Natural killer cell (primary cell): ENCODE measurements at places on chromosomes 12 and 14. TPM values are rescaled to one million over a fixed set of nuclear protein-coding genes. Genes with fewer than 3 reads are reported as not detected.
A peak's percentile ranks its signal among the peaks of the same experiment; 100 is the strongest.

- H3K4me1 ChIP-seq = peaks cover 75% of the 10 kb centered on the region
- H3K4me3 ChIP-seq = peak overlapping the region; percentile 92
- no peaks in the 10 kb centered on the region for H3K27me3 ChIP-seq
- peak overlapping the region; percentile 98 for H3K27ac ChIP-seq
- H3K36me3 ChIP-seq = peaks cover 6% of the 10 kb centered on the region
- DNase-seq = peak; percentile 57
Measured at GRCh38 chr14:105487986-105488777, 1.5 kb downstream of the CRIP1 start.

DNA sequence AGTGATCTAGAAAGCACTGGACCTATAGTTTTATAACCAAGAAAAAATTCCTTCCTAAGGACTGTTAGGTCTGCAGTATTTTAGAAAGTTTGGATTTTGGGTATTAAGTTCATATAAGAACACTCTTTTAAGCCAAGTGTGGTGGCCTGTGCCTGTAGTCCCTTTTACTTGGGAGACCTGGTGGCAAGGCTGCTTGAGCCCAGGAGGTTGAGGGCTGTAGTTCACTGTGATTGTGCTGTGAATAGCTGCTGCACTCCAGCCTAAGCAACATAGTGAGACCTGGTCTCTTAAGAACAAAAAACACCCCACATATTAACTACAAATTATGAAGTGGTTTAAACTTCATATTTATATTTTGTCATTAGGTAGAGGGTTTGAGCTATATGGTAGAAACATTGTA is 9.7 kb downstream of the DNM1L start:
- no peak overlapping the region for H3K27ac ChIP-seq
- no peaks in the 10 kb centered on the region for H3K4me1 ChIP-seq
- no peaks in the 10 kb centered on the region for H3K36me3 ChIP-seq
- no peak for DNase-seq

- no peaks in the 10 kb centered on the region for H3K27me3 ChIP-seq
- DNase-seq = no peak
- no peaks in the 10 kb centered on the region for H3K36me3 ChIP-seq
- no peaks in the 10 kb centered on the region for H3K4me1 ChIP-seq
- no peak overlapping the region for H3K27ac ChIP-seq
Measured at GRCh38 chr12:24102676-24103075, 153.2 kb upstream of the SOX5 start.

DNA sequence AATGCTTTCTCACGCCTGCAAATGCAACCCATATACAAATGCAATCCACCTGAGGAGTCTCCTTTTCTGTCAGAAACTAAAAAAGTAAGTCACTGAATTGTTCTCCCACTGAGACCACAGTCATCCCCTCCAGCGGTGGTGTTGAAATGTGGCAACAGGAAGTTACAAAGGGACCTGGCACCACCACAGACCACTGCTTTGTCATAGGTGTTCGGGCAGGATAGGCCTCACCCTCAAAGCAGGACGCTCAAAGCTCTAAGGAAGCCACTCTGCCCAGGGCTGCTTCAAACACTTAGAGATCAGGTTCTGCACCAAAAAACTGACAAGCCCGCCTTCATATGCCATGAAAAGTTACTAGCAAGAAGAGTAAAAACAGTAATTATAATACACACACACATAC is 11.3 kb downstream of the PHLDA1 start:
- peak; percentile 84 for DNase-seq
- H3K36me3 ChIP-seq = no peaks in the 10 kb centered on the region
- peaks cover 27% of the 10 kb centered on the region for H3K4me1 ChIP-seq
- peak overlapping the region; percentile 92 for H3K27ac ChIP-seq

- H3K4me3 ChIP-seq = peak overlapping the region; percentile 94
- H3K27ac ChIP-seq = peak overlapping the region; percentile 79
- no peaks in the 10 kb centered on the region for H3K27me3 ChIP-seq
- H3K36me3 ChIP-seq = peaks cover 32% of the 10 kb centered on the region
- H3K4me1 ChIP-seq = peaks cover 89% of the 10 kb centered on the region
Measured at GRCh38 chr12:6336079-6336888, 5.6 kb downstream of the TNFRSF1A start.

GRCh38 chr14:89279649-89280232 is 137.3 kb downstream of the FOXN3 start:
- peaks cover 46% of the 10 kb centered on the region for H3K4me1 ChIP-seq
- H3K27me3 ChIP-seq = no peaks in the 10 kb centered on the region
- DNase-seq = no peak

DNA sequence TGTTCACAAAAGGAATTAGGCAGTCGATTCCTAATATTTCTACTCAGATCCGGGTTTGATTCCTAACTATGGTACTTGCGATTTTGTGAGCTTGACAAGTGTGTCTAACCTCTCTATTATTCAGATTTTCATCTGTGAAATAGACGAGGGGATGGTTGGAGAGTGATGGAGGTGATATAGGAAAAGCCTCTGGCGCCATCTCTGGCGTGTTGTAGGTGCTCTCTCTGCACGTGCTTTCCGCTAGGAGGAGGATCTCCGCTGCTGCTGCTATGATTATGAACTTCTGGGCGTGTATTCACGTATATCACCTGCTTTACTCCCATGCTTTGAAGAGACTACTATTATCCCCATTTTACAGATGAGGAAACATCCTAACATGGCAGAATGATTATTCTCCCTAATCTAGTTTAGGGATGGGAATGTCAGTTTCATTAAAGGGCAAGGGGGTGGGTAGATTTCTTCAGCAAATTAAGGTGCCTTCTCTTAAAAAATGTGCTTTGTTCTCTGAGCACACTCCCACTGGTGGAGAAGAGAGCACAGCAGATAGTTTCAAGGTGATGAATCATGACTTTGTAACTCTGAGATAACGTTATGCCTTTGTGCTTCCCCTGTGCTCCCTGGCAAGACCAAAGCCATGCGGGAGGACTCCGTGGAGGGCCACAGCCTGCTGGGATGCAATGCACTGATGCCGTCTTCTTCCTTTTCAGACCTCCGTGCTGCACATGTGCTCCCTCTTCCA is 97.1 kb downstream of the PRIMA1 start:
- no peak overlapping the region for H3K27ac ChIP-seq
- peaks cover 2% of the 10 kb centered on the region for H3K27me3 ChIP-seq
- no peaks in the 10 kb centered on the region for H3K36me3 ChIP-seq

DNA sequence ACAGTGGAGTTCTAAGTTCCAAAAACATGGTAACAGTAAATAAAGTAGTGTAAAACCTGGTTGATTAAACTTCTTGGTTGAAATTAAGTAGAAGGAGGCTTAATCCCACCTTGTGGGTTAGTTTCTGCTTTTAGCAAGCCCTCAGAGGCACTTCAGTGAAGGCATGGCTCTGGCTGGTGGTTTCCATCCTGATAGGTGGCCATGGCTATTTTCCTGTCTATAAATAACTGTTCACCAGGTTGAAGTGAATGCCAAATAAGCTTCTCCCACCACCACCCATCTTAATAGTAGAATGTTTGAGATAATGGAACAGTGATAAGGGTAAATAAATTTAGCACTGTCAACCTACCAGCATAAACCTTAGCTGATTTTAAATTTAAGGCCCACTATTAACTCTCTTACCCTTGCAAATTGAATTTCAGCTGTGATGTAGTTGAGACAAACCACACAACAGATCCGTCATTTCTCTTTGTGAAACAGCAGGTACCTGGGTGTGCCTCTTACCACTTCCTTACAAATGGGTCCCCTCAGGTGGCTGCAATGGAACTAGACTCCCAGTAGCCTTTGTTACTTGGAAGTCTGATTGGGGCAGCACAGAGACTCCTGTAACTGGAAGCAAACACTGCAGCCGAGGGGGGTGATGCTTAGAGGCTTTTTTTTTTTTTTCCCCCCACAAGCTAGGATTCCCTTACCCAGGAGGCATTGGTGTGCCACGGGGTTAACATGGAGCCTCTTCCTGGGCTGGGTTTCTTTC is 41.4 kb downstream of the DAAM1 start:
- no peak overlapping the region for H3K27ac ChIP-seq
- no peak overlapping the region for H3K4me3 ChIP-seq
- no peaks in the 10 kb centered on the region for H3K27me3 ChIP-seq
- no peaks in the 10 kb centered on the region for H3K4me1 ChIP-seq
- H3K36me3 ChIP-seq = no peaks in the 10 kb centered on the region
- DNase-seq = peak; percentile 16

The PIWIL1 gene
- total RNA-seq = not detected
